ENCODE measurements at places on chromosomes 4 and X.

GRCh38 chr4:16150716-16151115, 66.9 kb upstream of the PROM1 start:
- no peak for DNase-seq

DNA sequence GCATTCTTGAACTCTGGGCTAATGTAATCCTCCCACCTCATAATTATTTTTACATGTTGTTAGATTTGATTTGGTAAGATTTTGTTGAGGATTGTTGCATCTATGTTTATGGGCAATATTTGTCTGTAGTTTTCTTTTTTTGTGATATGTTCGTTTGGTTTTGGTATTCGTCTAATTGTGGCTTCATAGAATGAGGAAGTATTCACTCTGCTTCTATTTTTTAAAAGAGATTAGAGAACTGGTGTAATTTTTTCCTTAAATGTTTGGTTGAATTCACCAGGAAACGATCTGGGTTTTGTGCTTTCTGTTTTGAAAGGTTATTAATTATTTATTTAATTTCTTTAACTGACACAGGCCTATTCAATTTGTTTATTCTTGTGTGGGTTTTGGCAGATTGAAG, 161.2 kb upstream of the NUDT6 start:
- DNase-seq: no peak

DNA sequence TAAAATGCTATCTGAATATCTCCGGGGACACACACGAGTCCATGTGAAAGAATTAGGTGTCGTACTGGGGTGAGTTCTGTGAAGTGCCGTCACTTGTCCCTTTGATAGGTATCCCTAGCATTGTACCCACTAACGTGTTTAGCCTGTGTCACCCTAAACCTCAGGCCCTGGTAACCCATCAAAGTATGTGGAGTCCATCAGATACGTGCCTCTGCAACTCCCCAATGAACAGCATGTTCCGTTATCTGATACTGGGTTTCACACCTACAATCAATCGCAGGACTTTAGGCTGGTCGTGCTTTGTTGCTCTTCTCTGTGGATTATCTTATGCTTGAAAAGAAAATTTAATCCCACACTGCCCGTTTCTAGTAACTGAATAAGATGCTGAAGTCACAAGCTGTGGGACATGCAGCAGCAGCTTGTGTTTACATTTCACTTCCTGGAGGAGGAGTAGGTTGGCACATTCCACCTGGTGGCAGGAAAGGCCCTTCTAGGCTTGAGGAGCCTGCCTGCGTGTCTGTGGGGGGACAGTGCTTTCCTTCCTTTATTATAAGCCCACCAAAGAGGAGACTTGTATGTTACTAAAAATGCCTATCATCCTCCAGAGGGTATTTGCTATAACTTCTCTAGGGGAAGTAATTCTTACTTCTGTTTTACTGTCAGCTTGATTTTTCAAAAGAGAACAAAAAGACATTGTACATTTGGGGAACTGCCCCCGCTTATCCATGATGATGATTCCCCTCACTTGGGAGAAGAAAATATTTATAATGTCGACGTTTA, 127.2 kb downstream of the FNIP2 start:
- no peak for DNase-seq

- DNase-seq: no peak
Measured at GRCh38 chr4:82776925-82777542, 21.6 kb downstream of the SCD5 start.

DNA sequence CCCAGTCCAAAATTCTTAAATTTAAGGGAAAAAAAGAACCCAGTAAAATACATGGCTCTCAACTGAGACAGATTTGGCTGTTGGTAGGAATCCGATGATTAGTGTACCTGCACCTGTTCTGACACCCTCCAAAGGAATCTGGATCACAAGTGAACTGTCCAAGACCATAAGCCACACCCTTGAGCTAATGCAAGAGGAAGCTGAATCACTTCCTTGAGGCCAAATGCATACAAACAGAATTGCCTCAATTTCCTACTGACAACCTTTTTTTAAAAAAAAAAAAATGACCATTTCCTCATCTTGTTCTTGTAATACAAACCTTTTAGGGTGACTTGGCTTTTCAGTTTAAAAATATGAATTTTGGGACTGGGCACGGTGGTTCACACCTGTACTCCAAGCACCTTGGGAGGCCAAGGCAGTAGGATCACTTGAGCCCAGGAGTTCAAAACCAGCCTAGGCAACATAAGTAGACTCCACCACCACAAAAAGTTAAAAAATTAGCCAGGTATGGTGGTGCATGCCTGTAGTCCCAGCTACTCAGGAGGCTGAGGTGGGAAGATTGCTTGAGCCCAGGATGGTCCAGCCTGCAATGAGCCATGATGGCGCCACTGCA, 10.7 kb upstream of the FBXL5 start:
- no peak for DNase-seq

GRCh38 chr4:8370835-8371595, 69.5 kb downstream of the ACOX3 start:
- no peak for DNase-seq
